ENCODE measurements at places on chromosomes 3 and 15. TPM values are rescaled to one million over a fixed set of nuclear protein-coding genes. Genes with fewer than 3 reads are reported as not detected.

DNA sequence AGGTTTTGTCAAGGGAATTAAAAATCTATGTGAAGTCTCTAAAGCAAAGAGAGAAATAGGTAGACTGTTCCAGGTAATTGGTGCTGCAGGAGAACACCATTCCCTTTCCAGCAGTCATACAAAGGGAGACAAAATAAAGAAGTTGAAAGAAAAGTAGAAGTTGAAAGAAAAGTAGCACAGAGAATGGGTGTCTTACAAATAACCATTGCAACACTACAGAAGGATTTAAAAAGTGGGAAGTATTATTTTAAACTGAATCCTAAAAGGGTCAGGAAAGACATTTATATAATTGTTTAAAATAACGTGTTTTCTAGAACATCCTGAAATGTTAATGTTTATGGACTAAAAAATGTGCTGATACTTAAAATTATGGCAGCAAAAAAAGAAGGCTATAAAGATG, 223.8 kb downstream of the RSRC1 start:
- DNase-seq = no peak

- DNase-seq = no peak
Measured at GRCh38 chr3:14423197-14423743, 20.9 kb downstream of the SLC6A6 start.

DNA sequence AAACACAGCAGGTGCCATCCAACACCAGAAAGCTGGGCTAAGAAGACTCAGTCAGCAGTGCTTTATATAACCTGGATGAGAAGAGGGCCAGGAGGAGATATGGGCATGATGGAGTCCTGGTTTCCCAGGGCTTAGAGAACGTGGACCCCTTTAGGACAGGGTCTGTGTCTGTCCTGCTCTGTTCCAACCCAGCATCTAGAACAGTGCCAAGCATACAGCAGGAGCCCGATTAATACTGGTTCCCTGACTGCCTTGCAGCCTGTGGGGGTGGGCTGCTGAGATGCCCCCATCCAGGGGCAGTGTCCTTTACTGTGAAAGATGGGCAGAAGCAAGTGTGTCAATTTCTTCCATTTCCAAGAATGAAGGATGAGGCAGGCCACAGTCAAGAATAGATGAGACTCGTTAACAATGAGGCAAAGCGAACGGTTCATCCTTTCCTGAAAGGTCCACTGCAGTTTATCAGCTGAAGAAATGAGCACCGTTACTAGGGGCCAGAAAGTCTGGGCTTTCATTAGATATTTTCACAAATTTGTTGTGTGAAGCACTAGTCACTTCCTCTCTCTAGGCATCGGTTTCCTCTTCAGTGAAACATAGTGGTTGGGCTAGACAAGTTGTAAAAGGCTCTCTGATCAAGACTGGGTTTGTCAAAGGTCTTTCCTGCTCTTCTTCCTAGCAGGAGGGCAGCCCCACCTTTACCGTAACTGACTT, 72.0 kb upstream of the HERC1 start:
- no peak for DNase-seq

Gene MORF4L1
- 260 TPM for total RNA-seq

- DNase-seq = no peak
Measured at GRCh38 chr3:99861216-99861615, 43.6 kb downstream of the CMSS1 start.

Gene SERPINI2
- total RNA-seq = not detected

Gene C3orf20
- not detected for total RNA-seq

- no peak for DNase-seq
Measured at GRCh38 chr3:116140100-116140689, 305.1 kb downstream of the LSAMP start.

GRCh38 chr3:62462104-62462762, 88.9 kb upstream of the FEZF2 start:
- no peak for DNase-seq

DNA sequence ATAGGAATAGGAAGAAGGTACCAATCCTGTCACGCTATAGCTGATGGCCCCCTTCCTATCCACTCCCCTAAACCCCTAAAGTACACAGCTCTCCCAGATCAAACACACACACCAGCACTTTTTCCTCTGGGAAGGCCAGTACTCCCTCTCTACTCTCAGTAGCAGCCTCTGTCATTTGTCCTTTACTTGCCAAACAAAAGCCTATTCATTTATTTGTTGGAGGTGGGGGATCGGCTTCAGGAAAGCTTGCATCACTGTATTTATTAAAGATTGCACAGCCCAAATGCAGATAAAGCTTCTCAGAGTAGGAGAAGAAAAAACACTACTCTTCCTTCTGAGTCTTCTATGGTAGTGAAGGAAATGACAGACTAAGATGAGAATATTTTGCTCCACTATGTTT, 429.7 kb upstream of the RASGRP1 start:
- no peak for DNase-seq

- no peak for DNase-seq
Measured at GRCh38 chr3:49873623-49874022, 3.9 kb upstream of the CAMKV start.

DNA sequence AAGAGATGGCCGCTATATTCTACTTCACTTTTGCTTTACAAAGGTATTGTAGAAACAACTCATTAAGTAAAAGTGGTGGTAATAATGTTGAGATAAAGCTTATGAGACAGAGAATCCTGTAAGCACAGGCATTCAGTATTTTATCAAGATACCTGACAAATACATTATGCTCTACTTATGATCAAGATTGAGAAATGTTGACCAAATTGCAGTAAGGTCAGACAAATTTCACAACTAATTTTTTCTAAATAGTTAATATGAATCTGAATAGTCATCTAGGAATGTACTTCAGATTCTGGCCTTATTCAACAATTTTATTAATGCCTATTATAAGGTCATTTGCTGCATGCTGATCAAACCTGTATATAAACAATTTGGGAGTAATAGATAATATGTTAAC, 95.1 kb upstream of the MBNL1 start:
- no peak for DNase-seq

GRCh38 chr15:50146632-50147031, 27.6 kb upstream of the ATP8B4 start:
- no peak for DNase-seq

Gene ADPRH
- 2.5 TPM for total RNA-seq

GRCh38 chr15:75038231-75038630, 14.8 kb downstream of the PPCDC start:
- no peak for DNase-seq

DNA sequence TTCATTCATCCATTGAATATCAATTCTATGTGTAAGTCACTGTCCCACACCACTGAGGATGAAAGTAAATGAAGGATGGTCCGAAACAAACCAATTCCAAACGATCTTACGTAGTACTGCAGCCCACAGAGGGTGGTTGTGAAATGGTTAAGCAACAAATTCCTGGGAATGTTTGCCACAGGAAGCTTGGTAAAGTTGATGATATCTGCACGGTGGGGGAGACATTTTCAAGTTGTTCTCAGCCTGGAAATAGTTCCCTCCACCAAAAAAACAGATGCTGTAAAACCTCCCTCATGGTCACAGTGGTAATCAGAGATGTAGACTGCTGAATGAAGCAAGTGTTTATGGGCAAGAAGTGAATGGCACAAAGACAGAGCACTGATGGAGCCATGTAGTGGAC, 35.9 kb upstream of the BNC1 start:
- DNase-seq = no peak

Gene ADCY5
- not detected for total RNA-seq

- no peak for DNase-seq
Measured at GRCh38 chr3:5069627-5070026, 52.5 kb upstream of the ARL8B start.

Gene WDR76
- 75.4 TPM for total RNA-seq

Gene DNASE1L3
- not detected for total RNA-seq

DNA sequence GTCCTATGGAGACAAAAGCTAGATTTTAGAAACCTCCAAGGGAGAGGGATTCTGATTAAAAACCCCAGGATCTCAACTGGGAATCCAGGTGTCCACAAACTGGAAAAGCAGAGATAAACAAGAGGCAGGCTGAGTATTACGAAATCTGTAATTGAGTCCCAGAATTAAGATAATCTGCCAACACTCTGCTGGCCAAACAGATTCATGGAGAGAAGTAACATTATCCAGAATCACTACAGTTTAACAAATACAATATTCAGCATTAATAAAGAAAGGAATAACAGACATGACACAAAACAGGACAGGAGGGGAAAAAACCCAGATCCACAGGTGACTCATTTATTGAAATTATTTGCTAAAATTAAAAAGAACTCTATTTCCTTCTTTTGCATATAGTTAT, 227.2 kb upstream of the NANOGP8 start:
- DNase-seq = no peak

Gene CSTA
- total RNA-seq = not detected

Gene FHIT
- total RNA-seq = 10.2 TPM

Gene PRKAR2A
- 35.2 TPM for total RNA-seq

DNA sequence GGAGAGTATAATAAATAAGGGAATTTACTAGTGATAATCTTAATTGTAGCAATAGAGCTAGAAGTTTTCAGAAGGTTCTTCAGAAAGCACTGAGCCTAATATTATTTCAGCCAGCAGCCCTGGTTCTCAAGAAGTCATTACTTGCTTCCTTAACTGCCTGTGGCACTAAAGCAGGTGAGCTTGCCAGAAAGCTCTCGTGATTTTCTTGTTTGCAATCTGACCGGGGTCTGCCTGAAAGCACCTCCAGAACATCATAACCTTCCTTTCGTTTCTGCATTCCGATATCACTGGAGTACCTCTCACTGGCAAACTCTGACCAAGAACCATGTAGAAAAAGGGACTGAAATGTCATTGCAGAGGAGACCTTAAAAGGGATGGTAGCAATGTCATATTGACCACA, 510.3 kb downstream of the ZIC1 start:
- no peak for DNase-seq

GRCh38 chr15:78976691-78977090, 31.8 kb upstream of the CTSH start:
- DNase-seq = no peak

- DNase-seq = no peak
Measured at GRCh38 chr3:14300721-14301399, 101.5 kb upstream of the SLC6A6 start.

DNA sequence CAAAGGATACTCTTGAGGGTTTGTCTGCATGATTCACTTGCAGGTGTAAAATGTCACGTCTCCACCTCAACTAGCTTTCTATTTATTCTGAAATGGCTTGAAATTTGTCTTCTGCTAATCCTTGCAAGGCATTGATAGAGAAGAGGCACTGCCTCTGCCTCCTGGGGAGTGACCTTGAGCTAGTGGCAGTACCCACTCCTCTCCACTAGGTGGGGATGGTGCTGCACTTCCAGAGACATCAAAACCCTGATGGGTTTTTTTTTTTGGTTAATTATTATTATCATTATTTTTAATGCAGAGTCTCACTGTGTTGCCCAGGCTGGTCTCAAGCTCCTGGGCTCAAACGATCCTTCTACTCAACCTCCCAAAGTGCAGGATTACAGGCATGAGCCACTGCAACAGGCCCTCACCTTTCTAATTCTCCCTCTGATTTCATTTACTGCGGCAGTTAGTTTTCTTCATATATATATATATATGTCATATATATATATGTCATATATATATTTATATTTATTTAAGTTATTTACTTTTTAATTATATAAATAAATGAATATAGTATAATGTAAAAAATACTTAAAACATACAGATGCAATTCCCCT, 117.6 kb upstream of the EIF1B start:
- peak; percentile 72 for DNase-seq

DNA sequence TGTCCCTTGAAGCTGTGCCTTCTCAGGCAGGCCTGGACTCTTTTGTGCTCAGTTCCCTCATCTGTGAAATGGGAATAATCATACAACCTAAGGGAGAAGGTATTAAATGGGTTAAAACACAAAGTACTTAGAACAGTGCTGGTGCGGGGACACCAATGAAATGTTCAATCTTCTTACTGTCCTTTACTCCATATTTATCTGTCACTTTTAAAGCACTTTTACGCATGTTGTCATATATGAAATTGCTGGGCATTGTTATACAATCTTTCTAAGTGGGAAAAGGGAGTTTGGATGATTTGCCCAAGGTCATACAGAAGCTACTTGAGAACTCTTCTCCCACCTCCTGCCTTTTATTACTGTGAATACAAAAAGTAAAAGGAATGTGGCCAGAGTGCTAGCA, 87.8 kb upstream of the PSMD6 start:
- no peak for DNase-seq

Gene C3orf85
- not detected for total RNA-seq

DNA sequence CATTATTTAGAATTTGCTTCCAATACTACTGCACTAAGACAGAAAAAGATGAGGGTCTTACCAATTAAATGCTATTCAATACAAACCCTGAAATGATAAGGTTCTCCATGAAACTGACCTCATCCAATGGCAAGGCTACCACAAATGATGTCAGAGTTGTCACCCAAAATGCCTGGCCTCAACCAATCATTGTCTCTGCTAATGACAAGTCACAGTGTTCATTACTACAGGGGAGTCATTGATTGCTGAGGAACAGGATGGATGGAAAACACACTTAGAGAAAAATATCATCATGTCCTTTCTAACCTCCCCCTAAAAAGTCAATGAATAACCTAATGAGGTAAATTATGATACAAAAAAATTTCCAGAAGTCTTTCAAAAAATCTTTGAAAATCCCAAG, 91.0 kb downstream of the FOXP1 start:
- DNase-seq = no peak

Data from activated CD4-positive, alpha-beta T cell treated with anti-CD3 and anti-CD28 coated beads for 36 hours (primary cell).